Left cardiac atrium (tissue), 4 donors: ENCODE measurements at places on chromosomes 5 and 9. TPM values are rescaled to one million over a fixed set of nuclear protein-coding genes. Genes with fewer than 3 reads are reported as not detected.
A peak's percentile ranks its signal among the peaks of the same experiment; 100 is the strongest.

The GCNT4 gene
- total RNA-seq, result 0.35 TPM

The CDH10 gene
- 0.24 TPM for total RNA-seq

The SLCO6A1 gene
- not detected for total RNA-seq

The PDGFRB gene
- 62.9 TPM for total RNA-seq

The INSYN2B gene
- 0.29 TPM for total RNA-seq

The HTR4 gene
- total RNA-seq, result 4.7 TPM

GRCh38 chr9:137148242-137148641 is 9.3 kb downstream of the GRIN1 start:
- DNase-seq, result no peak

- DNase-seq, result no peak
These were observed 383.5 kb downstream of the ARHGEF28 start for GRCh38 chr5:74009502-74009901.

- DNase-seq, result no peak
These were observed 71.2 kb downstream of the EPB41L4B start for GRCh38 chr9:109249615-109250014.

DNA sequence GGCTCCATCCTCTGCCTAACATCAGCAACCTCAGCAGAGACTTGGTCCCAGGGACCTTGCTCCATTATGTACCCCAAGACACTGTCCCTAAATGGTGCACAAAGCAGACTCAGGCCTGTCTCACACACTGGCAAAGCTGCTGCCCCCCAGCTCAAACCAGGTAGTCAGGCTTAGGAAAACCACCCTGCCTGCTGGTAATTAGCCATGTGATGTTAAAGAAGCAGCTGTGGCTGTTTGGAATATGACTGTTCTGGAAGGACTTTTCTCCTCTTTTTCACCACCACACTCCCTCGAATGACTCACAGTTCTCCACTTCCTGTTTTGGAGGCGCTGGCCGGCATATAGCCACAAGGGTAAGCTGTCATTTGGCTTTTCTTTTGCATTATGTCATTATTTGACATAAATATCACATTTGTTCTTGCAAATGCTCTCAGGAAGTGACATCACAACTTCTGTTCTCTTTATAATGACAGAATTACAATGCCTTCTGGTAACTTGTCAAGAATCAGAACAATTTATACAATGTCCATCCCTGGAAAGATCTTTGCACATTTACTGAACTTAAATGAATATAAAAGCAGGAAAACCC is 113.9 kb downstream of the SUSD1 start:
- DNase-seq, result peak; percentile 69

GRCh38 chr9:115189686-115190085 is 71.7 kb upstream of the TNC start:
- DNase-seq, result no peak

DNA sequence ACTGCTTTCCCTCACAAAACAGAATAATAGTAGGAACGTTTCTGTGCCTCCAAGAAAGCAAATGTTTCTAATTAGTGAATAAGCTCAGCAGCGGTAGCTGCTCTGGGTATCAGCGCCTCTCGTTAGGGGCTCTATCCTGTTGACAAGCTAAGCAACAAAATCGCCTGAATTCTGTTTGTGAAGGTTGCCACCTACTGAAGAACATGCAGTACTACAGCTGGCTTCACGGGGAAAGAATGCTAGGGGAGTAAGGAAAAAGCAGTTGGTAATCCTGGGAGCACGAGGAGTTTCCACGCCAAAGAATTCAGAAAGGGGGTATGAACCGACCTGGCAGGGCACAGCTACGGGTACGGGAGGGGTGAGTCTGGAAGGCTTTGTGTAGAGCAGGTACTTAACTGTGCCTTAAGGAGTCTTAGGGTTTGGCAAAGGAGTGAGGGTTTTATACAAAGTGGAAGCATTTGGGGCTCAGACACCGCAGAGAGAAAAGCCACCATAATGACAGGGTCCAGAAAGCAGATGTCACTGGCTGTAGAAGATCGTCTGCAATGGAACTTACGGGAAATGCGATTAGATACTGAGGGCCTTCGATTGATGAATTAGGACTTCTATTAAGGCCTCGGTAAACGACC is 171.7 kb downstream of the TTC39B start:
- DNase-seq, result peak; percentile 36
